ENCODE measurements at places on chromosomes 1 and 21.

GRCh38 chr1:75099581-75099980, 34.6 kb upstream of the LHX8 start:
- DNase-seq, result no peak

- DNase-seq, result no peak
These were observed 23.8 kb downstream of the KIF21B start for GRCh38 chr1:200999667-201000066.

DNA sequence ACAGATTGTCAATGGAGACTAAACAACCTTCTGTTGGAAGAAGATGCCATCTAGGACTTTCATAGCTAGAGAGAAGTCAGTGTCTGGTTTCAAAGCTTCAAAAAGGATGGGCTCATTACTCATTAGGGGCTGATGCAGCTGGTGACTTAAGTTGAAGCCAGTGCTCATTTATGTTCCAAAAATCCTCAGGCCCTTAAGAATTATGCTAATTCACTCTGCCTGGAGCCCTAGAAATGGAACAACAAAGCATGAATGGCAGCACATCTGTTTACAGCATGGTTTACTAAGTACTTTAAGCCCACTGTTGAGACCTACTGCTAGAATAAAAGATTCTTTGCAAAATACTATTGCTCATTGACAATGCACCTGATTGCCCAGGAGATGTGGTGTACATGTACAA, 63.7 kb downstream of the TTC3 start:
- DNase-seq, result no peak

DNA sequence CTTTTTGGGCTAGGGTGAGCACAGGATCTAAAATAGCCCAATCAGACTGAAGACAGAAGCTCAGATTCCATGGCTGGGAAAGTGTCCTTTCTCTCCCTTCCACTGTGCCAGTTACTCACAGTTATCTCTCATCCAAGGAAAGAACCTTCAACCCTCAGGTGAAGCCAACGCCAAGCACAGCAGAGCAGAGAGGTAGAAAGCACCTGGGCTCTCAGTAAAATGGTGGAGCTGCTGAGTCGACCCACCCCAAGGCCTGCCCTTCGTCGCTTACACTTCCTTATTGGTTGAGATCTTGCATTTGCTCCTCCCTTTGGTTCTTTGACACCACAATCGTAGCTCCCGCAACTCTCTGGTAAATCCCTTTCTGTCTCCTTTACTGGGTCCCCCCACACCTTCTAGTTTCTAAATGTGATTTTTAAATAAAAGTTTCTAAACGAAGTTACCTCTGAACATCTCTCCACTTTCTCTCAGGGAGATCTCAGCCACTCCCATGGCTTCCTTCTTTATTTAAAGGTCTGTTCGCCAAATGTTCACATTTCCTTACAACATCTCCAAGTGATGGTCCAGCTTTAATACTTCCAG, 27.5 kb upstream of the SLC30A1 start:
- DNase-seq, result no peak

DNA sequence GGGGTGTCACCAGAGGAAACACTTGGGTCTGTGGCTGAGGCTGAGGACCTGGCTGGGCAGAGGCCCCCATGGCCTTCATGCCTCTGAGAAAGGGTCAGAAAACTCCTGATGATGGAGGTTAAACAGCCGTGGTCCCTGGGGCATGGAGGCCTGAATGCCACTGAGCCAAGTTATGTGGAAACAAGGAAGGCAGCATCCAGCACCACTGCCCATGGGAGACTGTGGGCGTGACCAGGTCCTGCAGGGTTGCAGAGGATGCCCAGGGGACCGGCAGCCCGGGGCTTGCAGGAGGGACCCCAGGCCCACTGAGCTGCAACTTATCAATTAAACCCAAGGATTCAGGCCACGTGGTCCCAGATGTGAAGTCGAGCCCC, 18.9 kb upstream of the COL6A2 start:
- no peak for DNase-seq

GRCh38 chr1:235935235-235936225, 68.8 kb upstream of the LYST start:
- DNase-seq, result no peak

- no peak for DNase-seq
These were observed 96.8 kb upstream of the RUNX3 start for GRCh38 chr1:25026730-25027450.

- peak; percentile 24 for DNase-seq
These were observed 94.4 kb upstream of the IGSF21 start for GRCh38 chr1:18013216-18013615.

DNA sequence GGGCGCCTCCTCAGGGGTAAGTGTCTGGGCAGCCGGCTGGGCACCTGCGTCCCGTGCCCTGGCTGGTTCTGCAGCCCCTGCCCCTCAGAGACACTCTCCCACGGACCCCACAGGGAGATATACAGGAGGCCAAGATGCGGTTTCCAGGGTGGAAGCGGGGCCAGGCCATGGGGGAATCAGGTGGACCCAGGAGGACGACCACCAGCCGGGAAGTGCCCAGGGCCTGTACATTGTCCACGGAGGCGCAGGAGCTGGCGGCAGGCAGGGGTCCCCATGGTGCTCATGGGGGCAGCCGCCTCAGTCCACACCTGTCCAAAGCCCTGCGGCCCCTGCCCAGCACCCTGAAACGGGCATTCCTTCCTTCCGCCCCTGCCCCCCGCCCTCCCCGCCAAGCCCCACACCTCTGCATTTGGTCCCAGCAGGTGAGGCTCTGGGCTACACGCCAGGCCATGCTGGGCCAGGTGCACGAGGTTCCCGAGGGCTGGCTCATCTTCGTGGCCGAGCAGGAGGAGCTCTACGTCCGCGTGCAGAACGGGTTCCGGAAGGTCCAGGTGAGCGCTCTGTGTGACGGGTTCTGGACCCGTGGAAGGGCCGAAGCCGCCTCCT, 36.7 kb downstream of the SLC19A1 start:
- no peak for DNase-seq

GRCh38 chr1:25034736-25035522, 104.9 kb upstream of the RUNX3 start:
- no peak for DNase-seq

DNA sequence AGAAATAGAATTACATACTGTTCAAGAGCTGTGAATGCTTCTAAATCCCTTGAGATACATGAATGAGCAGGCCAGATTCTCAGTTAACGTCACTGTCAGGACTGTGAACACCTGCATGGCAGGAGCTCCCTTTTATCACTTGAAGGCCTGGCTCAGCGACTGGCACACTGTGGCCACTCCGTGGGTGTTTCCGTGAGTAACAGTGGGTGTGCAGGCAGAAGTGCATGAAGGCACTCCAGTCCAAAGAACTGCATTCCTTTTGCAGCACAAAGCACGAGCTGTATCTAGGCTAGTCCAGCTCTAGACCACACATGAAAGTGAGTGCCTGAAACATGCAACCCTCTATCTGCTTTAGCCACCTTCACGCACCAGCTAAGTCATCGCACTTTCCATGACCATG, 9.6 kb upstream of the SIM2 start:
- no peak for DNase-seq

Measured in NCI-H524 treated with DMSO at 0.1 percent for 48 hours (cell line).